ENCODE measurements at places on chromosomes 1 and 21.

DNA sequence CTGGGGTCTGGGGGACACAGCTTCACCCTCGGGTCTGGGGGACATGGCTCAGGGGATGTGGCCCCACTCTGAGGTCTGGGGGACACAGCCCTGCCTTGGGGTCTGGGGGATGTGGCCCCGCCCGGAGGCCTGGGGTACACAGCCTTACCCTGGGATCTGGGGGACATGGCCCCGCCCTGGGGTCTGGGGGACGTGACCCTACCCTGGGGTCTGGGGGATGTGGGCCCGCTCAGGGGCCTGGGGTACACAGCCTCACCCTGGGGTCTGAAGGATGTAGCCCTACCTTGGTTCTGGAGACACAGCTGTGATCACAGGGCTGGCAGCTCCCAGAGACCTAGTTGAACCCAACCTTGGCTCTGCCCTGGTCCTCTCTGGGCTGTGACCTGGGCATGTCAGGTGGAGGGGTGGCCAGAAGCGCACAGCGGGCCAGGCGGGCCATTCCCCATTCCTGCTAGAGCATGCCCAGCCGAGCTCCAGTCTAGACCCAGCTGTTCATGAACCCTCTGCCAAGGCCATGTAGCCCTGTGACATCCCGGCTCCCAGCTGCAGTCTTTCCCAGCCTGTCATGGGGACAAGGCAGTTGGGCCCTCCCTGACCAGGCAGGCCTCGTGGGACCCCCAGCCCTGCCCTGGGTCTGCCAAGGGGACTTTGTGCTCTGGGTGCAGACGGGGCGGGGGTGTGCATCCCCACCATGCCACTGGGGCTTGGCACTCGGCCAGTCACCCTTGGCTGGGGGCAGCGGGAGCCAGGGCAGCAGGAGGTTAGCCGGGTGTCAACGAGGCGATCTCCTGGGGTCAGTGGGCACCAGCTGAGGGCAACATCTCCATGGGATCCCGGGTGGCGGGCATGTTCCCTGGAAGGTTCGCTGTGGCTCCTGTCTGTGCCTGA is 43.9 kb downstream of the WNT9A start:
- DNase-seq, result no peak

DNA sequence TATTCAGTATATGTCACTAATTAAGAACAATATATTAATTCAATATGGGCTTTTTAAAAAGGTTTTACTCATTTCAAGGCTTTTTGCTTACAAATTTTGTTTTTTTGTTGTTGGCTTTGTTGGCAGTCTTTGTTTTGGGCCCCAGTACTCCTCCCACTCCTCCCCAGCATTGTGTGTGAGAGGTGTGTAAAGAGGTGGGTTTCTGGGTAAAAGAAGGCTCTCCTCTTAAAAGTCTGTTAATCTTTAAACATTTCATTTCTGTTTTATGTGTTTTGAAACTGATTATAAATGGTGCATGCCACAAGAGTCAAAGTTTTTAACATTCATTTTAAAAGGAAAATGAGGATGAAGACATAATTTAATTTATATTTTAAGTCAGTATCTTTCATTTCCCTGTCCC is 79.6 kb downstream of the SASS6 start:
- DNase-seq, result no peak

GRCh38 chr1:162212713-162213112 is 143.2 kb downstream of the NOS1AP start:
- no peak for DNase-seq

DNA sequence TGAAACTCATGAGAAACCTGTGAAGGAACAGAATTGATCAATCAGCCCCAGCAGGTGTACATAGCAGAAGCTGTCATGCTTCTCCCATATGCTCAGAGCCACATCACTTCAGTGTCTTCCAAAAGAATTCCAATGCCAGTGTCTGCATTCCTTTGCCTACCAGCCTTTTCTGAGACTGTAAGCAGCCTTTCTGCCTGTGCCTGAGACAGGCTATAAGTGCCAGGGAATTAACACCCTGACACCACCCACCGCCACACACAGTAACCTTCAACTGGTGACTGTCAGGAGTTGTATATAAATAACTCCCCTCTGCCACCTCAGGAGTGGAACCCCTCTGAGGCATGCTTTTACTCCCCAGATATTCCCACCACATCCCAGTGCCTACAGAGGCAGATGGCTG is 38.1 kb upstream of the SLAMF9 start:
- DNase-seq, result no peak

GRCh38 chr1:185068341-185068740 is 23.0 kb downstream of the RNF2 start:
- DNase-seq, result no peak

DNA sequence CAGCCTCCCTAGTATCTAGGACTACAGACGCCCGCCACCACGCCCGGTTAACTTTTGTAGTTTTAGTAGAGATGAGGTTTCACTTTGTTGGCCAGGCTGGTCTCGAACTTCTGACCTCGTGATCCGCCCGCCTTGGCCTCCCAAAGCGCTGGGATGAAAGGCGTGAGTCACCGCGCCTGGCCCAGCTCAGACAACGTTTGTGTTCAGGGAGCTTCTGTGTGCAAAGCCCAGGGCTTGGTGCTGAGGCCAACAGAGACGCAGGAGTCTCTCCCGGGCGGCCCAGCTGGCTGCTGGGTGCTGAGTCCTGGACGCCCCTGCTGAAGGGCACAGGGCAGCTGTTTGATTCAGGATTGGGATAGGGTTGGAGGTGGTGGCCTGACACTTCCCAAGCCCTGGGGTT is 3.0 kb downstream of the PRKCZ start:
- no peak for DNase-seq

DNA sequence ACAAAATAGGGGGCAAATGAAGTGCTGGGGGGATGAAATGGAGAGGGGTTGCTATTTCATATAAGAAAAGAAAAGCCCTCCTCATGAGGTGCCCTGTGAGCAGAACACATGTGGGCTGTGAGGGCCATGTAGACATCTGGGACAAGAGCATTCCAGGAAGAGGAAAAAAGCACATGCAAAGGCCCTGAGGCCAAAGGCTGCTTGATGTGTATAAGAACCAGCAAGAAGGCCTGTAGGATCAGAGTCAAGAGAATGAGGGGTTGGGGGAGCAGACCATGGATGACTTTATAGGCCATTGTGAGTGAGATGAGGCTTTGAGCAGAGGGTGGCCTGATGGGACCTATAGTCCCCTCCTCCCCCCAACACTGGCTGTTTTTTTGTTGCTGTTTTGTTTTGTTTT is 7.7 kb upstream of the RAB4A start:
- no peak for DNase-seq

- no peak for DNase-seq
Observed at GRCh38 chr1:9892563-9893528, 17.2 kb downstream of the CTNNBIP1 start.

DNA sequence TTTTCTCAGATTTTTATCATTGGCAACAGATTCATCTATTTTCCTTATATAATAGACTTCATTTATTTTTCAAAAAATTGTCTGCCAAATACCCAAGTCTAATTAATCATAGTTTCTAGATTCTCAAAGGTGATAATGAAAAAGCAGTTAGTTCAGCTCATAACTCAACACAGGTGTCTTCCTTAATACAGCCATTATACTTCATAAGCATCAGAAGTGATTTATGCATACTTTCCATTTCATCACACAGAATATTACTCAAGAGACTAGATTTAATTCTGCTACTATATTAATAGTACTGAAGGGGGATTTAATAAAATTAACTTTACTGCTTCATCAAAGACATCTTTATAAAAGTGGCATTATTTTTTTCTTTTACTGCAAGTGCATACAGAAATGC is 18.8 kb downstream of the SRSF11 start:
- DNase-seq, result no peak

GRCh38 chr21:32468681-32469111 is 56.2 kb downstream of the EVA1C start:
- no peak for DNase-seq

- no peak for DNase-seq
Observed at GRCh38 chr1:228838717-228839500, 103.6 kb downstream of the RHOU start.

DNA sequence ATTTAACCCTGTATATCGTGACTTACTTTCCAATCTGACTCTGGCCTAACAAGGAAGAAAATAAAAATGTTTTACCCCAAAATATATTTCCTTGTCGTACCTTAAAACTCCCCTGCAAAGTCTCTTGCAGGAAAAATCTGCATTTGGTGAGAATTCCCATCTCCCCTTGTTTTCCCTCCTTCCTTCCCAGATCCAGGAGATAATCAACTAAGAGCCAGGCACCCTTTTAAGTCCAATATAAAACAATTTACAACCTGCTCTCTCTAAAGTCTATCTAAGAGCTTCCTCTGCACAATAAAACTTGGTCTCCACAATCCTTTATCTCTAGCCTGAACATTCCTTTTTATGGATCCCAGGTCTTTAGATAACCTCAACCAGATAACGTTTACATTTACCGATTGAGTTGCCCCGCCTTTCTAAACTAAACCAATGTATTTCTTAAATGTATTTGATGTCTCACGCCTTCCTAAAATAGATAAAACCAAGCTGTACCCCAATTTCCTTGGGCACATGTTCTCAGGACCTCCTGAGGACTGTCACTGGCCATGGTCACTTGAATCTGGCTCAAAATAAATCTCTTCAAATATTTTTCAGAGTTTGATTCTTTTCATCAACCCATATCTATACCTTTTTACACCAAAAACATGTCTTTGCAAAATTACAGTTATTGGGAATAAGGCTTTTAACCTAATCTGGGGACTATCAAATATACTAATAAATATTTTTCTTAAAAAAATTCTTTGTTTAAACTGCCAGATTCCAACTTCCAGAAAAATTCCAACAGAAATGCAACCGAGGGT is 993 bp downstream of the DDX59 start:
- no peak for DNase-seq

DNA sequence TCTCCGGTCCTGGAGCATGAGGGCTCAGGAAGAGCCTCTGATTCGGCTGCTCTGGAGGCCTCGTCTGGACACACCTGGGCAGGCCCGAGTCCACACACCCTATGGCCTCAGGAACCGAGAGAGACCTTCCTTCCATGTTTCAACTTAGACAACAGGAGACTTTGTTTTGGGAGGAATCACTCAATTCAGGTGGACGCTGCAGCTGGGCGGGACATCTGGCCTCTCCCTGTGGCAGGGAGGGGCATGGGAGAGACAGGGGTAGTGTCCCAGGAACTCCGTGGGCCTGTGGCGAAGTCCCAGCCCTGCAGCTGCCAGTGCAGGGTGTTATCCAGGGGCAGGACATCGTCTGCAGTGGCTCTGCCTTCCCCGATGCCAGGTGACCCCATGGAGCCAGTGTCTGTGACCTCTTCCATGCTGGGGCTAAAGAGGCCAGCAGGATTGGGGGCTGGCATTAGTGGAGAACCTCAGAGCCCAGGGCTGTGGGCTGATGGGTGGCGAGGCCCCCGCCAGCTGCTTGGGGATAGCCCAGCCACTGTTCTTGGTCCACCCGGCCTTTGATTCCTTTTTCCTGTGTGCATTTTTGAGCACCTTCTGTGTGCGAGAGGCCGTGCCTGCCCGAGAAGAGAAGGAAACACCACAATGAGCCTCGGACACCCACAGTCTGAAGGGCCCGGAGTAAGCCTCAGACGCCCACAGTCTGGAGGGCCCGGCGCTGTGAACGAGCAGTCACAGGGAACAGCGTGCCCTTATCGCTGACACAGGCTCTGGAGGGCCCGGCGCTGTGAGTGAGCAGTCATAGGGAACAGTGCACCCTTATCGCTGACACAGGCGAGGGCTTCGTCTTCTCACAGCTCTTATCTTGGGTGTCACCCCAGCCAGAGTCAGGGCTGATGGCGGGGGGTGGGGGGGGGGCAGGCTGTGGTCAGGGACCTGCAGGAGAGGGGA is 6.2 kb downstream of the COL18A1 start:
- DNase-seq, result no peak

Data from DMS 273 treated with DMSO at 0.1 percent for 48 hours (cell line).